ENCODE measurements at places on chromosomes 5 and 9. TPM values are rescaled to one million over a fixed set of nuclear protein-coding genes. Genes with fewer than 3 reads are reported as not detected.

PLCXD3 gene
- total RNA-seq, result not detected

SEMA5A gene
- total RNA-seq, result 4.1 TPM

KCNIP1 gene
- total RNA-seq, result not detected

GCNT4 gene
- 2.3 TPM for total RNA-seq

TAF11L5 gene
- total RNA-seq, result not detected

ACOT12 gene
- total RNA-seq, result not detected

ANKRD31 gene
- total RNA-seq, result 0.10 TPM
